ENCODE measurements at places on chromosomes 16 and 17. TPM values are rescaled to one million over a fixed set of nuclear protein-coding genes. Genes with fewer than 3 reads are reported as not detected.

DNA sequence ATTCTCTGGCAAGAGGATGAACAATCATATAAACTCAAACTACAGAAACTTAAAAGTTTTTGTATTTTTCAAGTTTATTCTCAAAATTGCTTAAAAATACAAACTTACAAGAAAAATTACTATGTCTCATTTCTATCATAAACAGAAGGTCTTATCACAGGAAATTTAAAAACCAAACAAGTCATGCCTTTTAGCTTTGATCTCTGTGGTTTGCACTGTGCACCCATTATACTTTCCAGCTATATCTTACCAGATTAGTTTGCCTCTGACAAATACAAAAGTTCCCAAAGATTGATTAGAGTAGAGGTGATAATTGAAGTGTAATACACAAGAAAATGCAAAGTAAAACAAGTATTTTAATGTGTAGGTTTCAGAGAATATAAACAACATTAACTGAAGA, 117.4 kb downstream of the MYO1D start:
- no peak for DNase-seq

DNA sequence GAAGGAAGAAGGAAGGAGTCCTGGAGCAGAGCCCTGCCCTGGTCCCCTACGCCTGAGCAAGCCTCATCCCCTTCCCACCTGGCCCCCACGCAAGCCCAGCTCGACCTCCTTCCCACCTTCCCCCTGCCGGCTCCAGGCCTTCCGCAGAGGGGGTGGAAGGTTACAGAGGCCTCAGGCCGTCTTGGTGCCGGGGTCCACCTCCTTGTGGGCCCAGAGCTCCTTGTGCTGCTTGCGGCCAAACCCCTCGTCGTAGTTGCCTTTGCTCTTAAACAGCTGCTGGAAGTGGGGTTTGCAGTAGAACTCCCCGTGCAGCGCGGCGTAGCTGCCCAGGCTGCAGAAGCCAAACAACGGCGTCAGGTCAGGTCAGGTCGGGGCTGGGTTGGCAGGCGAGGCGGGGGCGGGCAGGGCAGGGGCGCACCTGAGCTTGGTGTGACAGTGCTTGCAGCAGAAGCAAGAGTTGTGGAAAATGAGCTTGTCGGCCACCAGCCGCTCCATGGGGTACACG, 1.5 kb downstream of the LIMD2 start:
- DNase-seq = no peak

DNA sequence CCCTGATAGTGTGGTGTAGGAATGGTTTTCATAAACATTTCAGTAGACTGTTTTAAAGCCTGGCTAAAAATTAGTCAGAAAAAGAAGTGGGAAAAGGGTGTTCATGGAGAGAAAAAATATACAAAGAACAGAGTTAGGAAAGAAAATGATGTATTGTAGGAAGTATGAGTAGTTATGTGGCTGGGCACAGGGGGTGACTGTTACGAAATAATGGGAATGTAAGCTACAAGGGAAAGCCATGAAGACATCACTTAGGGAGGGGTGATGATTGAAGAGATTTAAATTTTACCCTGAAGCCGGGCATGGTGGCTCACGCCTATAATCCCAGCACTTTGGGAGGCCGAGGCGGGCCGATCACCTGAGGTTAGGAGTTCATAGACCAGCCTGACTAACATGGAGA, 55.3 kb downstream of the NUP88 start:
- no peak for DNase-seq

The ZACN gene
- polyA plus RNA-seq = 1.6 TPM
